ENCODE measurements at places on chromosomes 13 and 19.

DNA sequence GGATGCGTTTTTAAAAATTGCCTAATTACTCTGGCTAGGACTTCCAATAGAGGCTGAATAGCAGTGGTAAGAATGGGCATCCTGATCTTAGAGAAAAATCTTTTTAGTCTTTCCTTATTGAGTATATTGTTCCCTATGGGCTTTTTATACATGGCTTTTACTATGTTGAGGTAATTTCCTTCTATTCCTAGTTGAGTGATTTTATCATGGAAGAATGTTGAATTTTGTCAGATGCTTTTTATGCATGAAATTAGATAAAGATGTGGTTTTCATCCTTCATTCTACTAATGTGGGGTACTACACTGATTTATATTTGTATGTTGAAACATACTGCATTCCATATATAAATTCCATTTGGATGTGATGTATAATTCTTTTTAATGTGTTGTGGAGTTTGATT lies 2673.8 kb downstream of the PCDH9 start:
- DNase-seq: no peak
- no peak overlapping the region for H3K27ac ChIP-seq
- no peak overlapping the region for H3K4me3 ChIP-seq
- no peaks in the 10 kb centered on the region for H3K4me1 ChIP-seq

DNA sequence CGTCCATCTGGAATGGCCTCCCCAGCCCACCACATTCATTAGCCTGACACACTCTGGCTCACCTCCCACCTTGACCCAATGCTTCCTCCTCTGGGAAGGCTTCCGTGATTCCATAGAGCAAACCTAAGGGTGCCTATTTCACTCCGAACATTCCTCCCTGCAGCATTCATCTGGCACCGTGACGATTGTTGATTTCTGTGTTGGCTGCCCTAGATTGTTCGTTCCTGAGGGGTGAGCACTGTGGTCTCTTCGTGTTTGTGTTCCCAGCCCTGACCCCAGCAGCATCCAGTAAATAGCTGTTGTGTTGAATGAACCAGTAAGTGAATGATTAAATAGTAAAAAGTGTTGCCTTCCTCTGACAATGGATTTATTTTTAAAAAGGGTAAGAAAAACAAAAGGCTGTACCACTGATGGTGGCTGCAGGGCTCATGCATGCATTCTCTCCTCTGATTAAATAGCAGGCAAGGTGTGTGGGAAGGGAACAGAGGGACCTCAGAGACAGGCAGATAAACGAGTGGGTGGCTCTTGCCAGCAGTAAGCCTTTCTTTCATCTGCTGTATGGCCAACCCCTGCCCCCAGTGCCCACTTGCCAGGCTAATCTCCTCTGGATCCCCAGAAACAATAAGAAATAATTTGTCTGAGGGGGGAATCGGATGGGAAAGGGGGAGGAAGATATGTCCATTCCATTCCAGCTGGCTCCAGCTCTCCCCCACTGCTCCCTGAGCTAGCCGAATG lies 48.4 kb upstream of the CACNA1A start:
- H3K4me3 ChIP-seq: no peak overlapping the region
- no peaks in the 10 kb centered on the region for H3K36me3 ChIP-seq
- DNase-seq: no peak
- H3K4me1 ChIP-seq: no peaks in the 10 kb centered on the region

GRCh38 chr19:51142119-51142518 lies at the start of gene SIGLEC7:
SIGLEC7 (plus strand) TSS chr19:51142301; CDS start chr19:51142370, 69 bp downstream.
- peaks cover 12% of the 10 kb centered on the region for H3K4me1 ChIP-seq
- no peak for DNase-seq
- H3K4me3 ChIP-seq: no peak within 1 kb of the TSS
- no peak within 1 kb of the TSS for H3K27ac ChIP-seq

- no peak overlapping the region for H3K4me3 ChIP-seq
- peaks cover 66% of the 10 kb centered on the region for H3K4me1 ChIP-seq
- H3K36me3 ChIP-seq: no peaks in the 10 kb centered on the region
- H3K27ac ChIP-seq: peak overlapping the region; percentile 41
- no peaks in the 10 kb centered on the region for H3K27me3 ChIP-seq
Measured at GRCh38 chr19:31316201-31316951, 32.9 kb downstream of the TSHZ3 start.

DNA sequence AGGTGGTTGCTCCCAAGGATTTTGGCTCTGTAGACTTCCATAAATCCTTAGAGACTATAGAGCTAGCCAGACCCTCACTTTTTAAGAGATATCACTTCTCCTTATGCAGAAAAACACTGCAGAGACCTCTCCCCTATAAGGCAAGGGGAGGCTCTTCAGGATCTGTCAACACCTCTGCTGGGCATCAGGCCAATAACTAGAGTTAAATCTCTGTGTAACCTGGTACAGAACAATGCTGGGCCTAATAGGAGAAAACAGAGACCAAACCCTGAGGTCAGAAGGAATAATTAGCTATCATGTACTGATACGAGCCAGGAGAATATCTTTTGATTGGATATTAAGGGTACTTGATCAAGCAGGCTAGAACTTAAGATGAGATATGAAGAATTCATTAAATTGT lies 358.5 kb downstream of the TBC1D4 start:
- H3K36me3 ChIP-seq: no peaks in the 10 kb centered on the region
- H3K4me1 ChIP-seq: no peaks in the 10 kb centered on the region
- H3K27ac ChIP-seq: no peak overlapping the region

GRCh38 chr13:33745370-33746324 lies 72.3 kb upstream of the RFC3 start:
- no peak for DNase-seq
- peaks cover 16% of the 10 kb centered on the region for H3K4me1 ChIP-seq
- no peaks in the 10 kb centered on the region for H3K36me3 ChIP-seq
- no peaks in the 10 kb centered on the region for H3K27me3 ChIP-seq
- H3K27ac ChIP-seq: peak overlapping the region; percentile 7

DNA sequence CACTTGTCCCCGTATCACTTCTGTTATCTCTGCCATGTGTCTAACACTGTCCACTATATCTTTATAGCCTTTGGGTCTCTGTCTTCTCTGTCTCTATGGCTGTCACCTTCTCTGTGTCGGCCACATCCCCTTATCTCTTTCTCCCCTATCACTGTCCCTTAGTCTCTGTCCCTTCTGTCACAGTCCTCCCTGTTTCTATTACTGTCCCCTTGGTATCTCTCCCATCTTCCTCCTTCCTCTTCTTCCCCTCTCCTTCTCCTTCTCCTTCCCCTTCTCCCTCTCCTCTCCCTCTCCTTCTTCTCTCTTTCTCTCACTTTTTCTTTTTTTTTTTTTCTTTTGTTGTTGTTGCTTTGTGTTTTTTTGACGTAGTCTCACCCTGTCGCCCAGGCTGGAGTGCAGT lies 34.7 kb upstream of the LRRC4B start:
- no peak overlapping the region for H3K27ac ChIP-seq
- H3K27me3 ChIP-seq: peaks cover 15% of the 10 kb centered on the region
- DNase-seq: no peak

- peaks cover 13% of the 10 kb centered on the region for H3K4me1 ChIP-seq
- peaks cover 21% of the 10 kb centered on the region for H3K27me3 ChIP-seq
- no peak for DNase-seq
- no peak overlapping the region for H3K27ac ChIP-seq
Measured at GRCh38 chr13:110114316-110114715, 192.6 kb downstream of the COL4A1 start.

DNA sequence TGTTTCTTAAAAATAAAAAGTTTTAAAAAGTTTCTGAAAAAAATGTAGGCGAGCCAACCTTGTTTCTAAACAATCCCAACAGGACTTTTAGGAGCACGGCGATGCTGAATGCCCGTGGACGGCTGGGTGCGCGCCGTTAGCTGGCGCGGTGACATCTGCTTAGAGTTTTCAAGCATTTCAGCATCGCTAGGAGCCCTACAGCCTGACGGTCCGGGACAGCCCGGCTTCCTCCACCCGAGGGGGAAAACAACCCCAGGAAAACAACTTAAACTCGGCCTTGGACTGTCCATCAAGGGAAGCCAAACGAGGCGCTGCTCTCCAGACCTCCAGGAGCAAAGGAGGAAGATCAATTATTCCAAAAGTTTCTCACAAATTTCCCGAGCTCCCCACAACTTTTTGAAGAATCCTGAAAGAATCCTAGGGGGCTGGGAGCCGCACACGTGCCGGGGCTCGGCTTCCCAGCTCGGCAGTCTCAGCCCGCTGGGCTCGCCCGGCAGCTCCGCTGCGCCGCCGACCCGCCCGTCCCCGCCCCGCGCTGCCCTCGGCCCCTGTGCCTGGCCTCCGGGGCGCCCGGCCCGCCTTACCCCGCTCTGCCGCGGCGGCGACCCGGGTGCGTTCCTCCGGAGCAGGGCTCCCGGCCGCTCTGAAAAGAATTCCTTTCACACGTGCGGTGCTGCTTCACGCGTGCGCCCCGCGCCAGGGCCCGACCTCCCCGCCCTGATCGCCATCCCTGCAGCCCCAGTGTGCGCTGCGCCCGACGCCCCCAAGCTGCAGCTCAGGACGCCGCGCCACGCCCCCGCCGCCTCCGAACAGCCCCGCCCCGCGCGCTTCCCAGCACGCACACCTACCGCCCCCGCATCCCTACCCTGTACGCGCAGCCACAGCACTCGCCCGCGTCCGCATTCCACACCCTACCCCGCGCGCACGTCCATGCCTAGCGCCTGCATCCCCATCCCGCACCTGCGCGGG lies at the start of gene GJA3:
TSS of gene GJA3 (minus strand) at position 747 of the 969 bp plus-strand sequence. CDS start 17,764 bp downstream, outside the sequence.
- peaks cover 67% of the 10 kb centered on the region for H3K27me3 ChIP-seq
- DNase-seq: no peak
- H3K4me1 ChIP-seq: peaks cover 23% of the 10 kb centered on the region

DNA sequence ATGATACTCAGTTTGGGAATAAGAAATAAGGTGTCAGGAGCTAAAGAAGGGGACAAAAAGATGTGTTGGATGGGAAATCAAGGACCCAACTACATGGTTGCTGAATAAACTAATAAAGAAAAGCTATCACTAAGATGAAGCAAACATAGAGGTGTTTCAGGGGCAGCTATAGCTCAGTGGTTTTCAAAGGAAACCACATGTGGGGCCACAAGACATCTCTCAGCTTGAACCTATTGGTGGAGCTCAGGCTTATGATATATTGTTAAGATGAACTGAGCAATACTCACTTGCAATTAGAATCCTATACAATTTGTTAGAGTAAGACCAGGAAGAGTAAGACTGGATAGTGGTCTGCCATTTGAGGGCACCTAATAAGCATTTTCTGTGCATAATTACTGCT lies 45.1 kb upstream of the SPRY2 start:
- no peaks in the 10 kb centered on the region for H3K4me1 ChIP-seq
- H3K36me3 ChIP-seq: no peaks in the 10 kb centered on the region
- DNase-seq: no peak
- H3K27me3 ChIP-seq: no peaks in the 10 kb centered on the region

DNA sequence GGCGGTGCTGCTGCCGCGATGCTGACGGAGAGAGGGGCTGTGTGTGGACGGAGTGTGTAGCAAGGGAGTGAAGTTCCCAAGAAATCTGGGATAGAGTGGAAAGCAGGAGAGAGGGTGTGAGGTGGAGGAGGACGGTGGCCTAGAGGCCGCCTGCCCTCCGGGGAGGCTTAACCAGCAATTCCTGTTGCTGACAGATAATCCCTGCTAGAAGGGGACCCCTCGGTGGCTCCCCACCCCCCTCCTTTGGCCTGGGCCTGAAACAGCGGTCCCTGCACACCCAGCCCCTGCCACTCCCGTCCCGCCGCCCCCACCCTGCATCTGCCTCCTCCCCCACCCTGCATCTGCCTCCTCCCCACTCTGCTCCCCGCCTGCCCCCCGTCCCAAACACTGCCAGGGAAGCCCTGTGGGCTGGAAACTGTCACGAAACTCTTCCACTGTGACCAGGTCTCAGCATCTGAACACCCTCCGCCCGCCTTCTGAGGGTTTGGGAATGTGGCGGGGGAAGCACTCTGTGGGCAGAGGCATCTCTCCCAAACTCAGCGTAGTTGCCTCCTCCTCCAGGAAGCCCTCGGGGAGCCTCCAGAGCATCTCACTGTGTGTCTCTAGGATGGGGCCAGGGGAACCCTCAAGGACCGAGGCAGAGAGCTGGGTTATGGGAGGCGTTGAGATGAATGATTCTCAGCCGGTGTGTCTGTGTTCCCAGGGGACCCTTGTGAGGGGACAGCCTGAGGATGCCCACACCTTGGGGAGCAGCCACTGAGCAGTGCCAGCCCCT lies 17.1 kb upstream of the MATK start:
- no peak overlapping the region for H3K4me3 ChIP-seq
- no peak overlapping the region for H3K27ac ChIP-seq
- no peak for DNase-seq
- peaks cover 46% of the 10 kb centered on the region for H3K27me3 ChIP-seq

GRCh38 chr13:31377946-31378345 lies 178.2 kb downstream of the B3GLCT start:
- no peaks in the 10 kb centered on the region for H3K4me1 ChIP-seq
- no peaks in the 10 kb centered on the region for H3K36me3 ChIP-seq
- H3K27ac ChIP-seq: no peak overlapping the region
- H3K27me3 ChIP-seq: no peaks in the 10 kb centered on the region

- peaks cover 9% of the 10 kb centered on the region for H3K4me1 ChIP-seq
- DNase-seq: peak; percentile 34
- H3K4me3 ChIP-seq: no peak overlapping the region
- no peaks in the 10 kb centered on the region for H3K36me3 ChIP-seq
Measured at GRCh38 chr13:89380101-89380500, 1708.9 kb downstream of the SLITRK5 start.

DNA sequence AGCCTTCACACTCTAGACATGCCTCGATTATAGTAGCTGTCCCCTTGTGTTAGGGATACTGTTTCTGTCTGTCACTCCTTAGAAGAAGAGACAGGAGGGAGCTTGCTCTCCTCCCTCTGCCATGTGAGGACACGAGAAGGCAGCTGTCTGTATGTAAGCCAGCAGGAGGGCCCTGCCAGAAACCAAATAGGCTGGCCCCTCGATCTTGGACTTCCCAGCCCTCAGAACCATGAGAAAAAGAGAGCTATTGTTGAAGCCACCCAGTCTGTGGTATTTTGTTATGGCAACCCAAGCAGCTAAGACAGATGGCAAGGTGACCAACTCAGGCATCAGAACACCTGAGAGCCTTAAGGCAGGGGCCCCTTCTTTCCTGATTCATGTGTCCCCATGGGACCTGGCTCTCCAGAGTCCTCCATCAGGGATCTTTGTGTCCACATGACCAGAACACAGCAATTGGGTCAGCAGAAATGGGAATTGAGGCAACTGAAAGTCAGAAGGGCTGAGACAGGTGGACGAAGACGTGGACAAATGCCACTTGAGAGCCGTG lies 65.6 kb upstream of the NPAS1 start:
- no peak for DNase-seq
- peak overlapping the region; percentile 56 for H3K27ac ChIP-seq
- peaks cover 32% of the 10 kb centered on the region for H3K4me1 ChIP-seq
- no peak overlapping the region for H3K4me3 ChIP-seq
- no peaks in the 10 kb centered on the region for H3K27me3 ChIP-seq

- no peak overlapping the region for H3K4me3 ChIP-seq
- H3K36me3 ChIP-seq: no peaks in the 10 kb centered on the region
- no peak overlapping the region for H3K27ac ChIP-seq
- DNase-seq: no peak
Measured at GRCh38 chr13:29480893-29481525, 114.5 kb downstream of the SLC7A1 start.

GRCh38 chr19:1366899-1367870 lies 16.5 kb upstream of the NDUFS7 start:
- peaks cover under 1% of the 10 kb centered on the region for H3K4me1 ChIP-seq
- peaks cover 48% of the 10 kb centered on the region for H3K36me3 ChIP-seq
- DNase-seq: no peak
